ENCODE measurements at places on chromosomes 16 and 17.

GRCh38 chr16:12406158-12406557 is 397.5 kb downstream of the CPPED1 start:
- no peak for DNase-seq

- peak; percentile 59 for DNase-seq
These were observed 8.0 kb upstream of the VAT1L start for GRCh38 chr16:77780378-77780837.

- DNase-seq: no peak
These were observed 193.4 kb downstream of the LGALS9B start for GRCh38 chr17:20273741-20274500.

DNA sequence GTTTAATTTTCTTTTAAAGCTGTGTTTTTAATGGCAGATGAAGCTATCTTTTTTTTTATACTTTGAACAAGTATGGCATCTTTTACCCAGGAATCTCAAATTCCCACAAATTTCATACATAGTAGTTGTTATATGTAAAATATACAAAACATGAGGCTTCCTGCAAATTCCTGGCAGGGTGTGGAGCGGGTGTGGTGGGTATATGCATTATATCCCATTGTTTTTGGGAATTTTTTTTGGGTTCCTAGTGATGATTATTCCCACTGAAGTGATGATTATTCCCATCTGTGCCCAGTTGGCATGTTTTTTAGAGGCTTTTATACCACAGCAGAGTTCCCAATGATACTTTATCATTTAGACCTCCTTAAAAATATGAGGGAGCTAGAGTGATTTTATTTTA is 320.4 kb downstream of the ZFHX3 start:
- DNase-seq: no peak

- no peak for DNase-seq
These were observed 6.4 kb downstream of the ASPSCR1 start for GRCh38 chr17:81983639-81984373.

DNA sequence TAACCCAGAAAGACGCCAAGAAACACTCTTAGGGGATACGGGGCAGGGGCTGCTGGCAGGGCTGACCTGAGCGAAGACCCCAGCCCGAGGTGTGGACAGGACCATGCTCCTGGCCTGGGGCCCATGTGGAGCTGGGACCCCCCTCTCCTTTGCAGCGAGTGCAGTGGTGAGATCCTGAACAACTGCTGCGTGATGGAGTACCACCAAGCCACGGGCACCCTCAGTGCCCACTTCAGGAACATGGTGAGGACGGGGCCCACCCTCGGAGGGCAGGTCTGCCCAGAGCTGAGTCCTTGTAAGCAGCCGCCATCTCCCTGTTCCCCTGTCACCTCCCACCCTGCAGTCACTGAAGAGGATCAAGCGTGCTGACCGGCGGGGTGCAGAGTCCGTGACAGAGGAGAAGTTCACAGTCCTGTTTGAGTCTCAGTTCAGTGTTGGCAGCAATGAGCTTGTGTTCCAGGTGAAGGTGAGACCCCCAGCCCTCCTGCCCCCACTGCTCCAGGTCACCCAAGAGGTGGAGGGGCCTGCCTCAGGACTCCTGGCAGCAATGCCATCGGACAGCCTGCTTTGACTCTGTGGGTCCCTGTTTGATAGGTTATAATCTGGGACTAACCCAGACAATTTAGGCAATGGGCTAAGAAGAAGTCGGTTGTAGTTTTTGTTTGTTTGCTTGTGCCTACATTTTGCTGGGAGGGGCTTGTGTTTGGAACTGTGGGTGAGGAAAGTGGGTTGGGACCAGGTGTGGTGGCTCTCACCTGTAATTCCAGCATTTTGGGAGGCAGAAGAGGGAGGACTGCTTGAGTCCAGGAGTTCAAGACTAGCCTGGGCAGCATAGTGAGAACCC is 16.1 kb downstream of the STAT5A start:
- DNase-seq: no peak

- DNase-seq: no peak
These were observed 3.8 kb upstream of the TBKBP1 start for GRCh38 chr17:47690121-47690520.

DNA sequence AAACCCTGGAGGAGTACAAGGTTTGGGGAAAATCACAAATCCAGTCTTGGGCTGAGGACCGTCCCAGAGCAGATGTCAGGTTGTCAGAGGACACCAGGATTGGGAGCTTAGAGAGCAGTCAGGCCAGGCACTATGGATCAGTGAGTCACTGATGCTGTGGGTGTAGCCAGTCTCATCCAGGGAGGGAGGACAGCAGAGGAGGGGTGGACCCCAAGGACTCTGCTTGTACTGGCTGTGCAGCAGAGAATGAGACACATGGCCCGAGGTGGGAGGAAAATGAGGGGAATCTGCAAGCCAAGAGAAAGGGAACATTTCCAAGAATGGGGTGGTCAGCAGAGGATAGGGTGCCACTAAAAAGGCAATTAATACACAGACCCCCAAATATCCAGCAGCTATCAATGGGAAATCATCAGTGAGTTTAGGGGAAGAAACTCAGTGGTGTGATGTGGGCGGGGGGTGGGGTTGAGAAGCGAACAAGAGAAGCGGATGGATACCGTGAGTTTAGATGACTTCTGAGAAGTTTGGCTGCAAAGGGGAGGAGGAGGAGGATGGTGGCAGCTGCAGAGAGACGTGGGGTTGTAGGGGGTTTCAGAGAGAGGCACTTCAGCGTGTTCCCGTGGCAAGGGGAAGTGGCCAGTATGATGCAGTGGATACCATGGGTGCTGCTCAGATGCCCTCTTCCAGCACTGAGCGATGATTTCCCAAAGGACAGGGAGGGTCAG is 43.9 kb downstream of the ARHGAP27 start:
- DNase-seq: no peak

DNA sequence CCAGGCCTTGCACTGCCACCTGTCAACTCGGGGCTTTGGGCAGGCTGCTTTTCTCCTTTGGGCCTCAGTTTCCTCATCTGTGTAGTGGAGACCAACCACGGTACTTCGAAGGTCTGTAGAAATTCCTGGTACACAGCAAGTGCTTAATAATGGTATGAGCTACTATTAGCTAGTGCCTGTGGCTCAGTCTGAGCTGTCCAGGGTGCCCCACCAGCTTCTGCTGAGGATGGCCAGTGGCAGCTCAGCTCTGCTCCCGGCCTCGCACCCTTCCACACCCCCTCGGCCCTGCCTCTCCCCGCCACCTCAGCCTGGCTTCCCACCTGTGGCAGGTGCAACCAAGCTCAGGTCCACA is 26.2 kb upstream of the PLCG2 start:
- no peak for DNase-seq

DNA sequence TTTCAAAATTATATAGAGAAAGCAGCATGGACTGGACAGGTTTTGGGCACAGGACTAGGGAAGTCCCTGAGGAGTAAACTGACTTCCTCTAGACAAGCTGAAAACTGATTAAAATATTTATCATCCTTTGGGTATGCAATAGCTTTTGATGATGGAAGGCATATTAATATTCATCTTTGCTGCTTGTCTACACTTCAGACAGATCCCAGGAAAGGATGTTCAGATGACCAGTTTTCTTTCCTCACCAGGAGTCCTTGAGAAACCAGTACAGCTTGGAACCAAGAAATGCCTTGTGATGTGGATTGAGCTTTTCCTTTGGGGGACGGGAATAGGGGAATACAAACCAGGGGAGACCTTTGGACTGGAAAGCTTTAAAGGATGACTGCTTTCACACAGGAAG is 195.5 kb downstream of the FTO start:
- DNase-seq: no peak

DNA sequence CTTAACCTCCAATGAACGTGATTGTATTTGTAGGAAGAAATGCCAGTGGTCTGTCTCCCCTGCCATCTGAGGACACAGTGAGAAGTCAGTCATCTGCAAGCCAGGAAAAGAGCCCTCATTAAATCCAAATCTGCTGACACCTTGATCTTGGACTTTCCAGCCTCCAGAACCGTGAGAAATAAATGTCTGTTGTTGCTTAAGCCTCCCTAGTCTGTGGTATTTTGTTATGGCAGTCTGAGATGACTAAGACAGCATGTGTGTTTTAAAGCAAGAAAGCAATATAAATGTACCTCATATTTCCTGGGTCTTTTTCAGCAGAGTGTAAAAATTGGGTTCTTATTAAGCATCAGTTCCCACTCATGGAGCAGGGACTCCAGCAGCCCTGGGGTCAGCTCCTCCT is 177.9 kb upstream of the NLRP1 start:
- no peak for DNase-seq

- no peak for DNase-seq
These were observed 79.4 kb downstream of the RBFOX3 start for GRCh38 chr17:79531191-79532095.

GRCh38 chr16:23223368-23223767 is 40.8 kb downstream of the SCNN1G start:
- DNase-seq: no peak

DNA sequence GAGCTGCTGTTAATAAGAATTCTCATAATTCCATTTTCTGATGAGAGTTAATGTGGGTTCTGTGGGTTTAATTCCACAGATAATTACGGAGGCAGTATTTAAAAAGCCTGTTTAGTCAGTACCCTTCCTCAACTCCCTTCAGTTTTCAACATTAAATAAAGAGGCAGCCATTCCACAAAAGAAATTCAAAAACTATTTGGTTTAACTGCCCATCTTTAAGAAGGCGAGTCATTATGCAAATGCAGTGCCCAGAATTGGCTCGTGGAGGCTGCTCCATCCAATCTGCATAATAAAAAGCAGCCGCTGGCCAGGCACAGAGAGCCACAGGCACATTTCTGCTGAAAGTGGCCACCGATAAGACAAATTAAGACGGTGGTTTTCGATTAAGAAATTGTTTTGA is 194.4 kb upstream of the TOX3 start:
- no peak for DNase-seq

GRCh38 chr17:34644941-34645550 is 65.7 kb downstream of the TMEM132E start:
- no peak for DNase-seq

GRCh38 chr16:74698222-74698621 is 2.4 kb downstream of the MLKL start:
- no peak for DNase-seq

GRCh38 chr16:56649271-56649670 is 2.4 kb upstream of the MT1B start:
- no peak for DNase-seq

DNA sequence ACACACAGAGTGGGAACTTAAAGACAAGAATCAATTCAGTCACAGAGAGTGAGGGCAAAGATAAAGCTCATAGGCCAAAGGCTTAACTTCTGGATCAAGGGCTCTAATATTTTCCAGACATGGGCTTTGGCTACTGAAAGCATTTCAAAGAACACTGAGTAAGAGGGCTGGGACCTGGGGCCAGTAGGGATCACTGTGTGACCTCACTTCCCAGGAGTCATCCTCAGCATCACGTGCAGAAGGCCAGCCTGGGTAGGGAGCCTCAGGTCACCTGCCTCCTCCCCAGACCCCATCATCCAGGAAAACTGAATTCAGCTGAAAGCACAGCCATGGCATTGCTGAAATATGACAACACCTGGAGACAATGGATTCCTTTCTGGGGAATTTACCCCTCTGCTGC is 163.5 kb downstream of the RAB11FIP4 start:
- no peak for DNase-seq

DNA sequence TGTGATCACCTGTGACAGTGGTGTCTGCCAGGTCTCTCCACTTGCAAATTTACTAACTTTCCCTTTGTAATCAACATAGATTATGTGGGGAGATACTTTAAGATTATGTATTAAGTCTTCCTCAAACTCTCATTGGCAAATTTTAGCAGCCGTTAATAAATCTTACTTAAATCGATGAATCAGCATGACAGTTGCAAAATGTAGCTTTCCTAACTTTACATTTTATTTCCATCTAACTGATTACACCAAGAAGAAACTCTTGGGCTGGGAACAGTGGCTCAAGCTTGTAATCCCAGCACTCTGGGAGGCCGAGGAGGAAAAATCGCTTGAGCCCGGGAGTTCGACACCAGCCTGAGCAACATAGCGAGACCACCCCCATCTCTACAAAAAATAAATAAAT is 23.3 kb upstream of the CPNE2 start:
- DNase-seq: no peak

GRCh38 chr17:56113486-56113885 is 39.8 kb upstream of the ANKFN1 start:
- no peak for DNase-seq

GRCh38 chr17:13500947-13501346 is 100.8 kb downstream of the HS3ST3A1 start:
- DNase-seq: no peak

DNA sequence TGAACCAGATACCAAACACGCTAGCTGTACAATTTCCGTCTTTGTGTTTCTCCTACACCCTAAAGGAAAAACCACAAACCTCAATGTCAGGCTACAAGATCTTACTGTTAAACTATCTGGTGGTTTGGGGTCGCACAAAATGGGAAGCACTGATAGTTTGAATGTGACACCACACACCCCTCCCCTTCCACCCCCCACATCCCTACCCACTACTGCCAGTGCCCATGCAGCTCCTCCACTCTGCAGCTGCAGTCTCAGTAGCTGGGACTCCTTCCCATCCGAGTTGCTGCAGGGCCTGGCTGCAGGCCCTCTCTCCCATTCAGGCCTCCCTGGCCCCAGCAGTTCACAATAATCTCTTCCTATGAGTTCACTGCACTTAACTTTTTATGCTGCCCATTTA is 18.4 kb downstream of the TRAP1 start:
- DNase-seq: no peak

GRCh38 chr17:676060-676700 is 38.5 kb downstream of the VPS53 start:
- DNase-seq: no peak

DNA sequence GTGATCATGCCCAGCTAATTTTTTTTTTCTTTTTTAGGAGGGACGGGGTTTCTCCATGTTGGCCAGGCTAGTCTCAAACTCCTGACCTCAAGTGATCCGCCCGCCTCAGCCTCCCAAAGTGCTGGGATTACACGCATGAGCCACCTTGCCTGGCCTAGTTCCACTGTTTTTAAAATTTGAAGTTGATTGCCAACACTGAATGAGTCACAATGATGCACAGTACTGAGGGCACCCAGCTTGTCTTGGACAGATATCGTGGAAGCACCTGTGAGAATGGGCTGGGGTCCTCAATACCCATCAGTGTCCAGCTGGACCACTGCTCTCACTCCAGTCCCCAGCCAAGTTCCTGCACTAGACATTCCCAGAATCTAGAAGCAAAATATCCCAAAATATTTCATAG is 2.5 kb downstream of the KNOP1 start:
- no peak for DNase-seq

DNA sequence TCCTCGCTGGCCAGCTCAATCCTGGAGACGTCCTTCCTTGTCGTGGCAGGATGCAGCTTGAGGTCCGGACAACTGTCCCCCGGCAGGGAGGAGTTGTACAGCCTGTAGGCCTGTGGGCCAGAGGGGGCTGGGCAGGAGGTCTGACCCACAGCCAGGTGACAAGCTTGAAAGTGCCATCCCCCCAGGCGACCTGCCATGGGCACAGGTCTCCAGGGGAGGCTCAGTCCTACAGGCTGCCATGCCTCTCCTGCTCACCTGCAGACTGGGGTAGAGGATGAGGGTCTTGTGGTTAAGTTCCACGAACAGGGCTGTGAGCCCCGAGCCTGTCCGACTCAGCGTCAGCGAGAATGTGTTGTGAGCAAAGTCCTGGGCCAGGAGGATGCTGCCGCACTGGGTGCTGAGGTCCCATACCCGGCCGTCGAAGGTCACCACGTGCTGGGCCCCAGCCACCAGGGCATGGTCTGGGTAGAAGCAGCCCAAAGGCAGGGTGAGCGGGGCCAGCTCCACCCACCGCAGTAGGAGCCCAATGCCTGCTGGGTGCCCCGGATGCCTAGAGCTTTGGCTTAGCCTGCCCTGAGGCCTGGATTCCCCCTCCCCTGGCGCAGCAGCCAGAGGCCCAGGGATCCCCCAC is 39.8 kb downstream of the RMI2 start:
- no peak for DNase-seq
